Tibial artery (tissue), 4 donors: ENCODE measurements at places on chromosomes 1 and 21.

GRCh38 chr1:38833146-38833545 lies 26.4 kb downstream of the RRAGC start:
- DNase-seq, result no peak

- DNase-seq, result peak; percentile 97
Measured at GRCh38 chr21:45041351-45041805, 33.0 kb upstream of the ADARB1 start.

- no peak for DNase-seq
Measured at GRCh38 chr1:46697053-46697452, 21.9 kb downstream of the EFCAB14 start.

- DNase-seq, result no peak
Measured at GRCh38 chr1:111470596-111470995, 3.2 kb upstream of the C1orf162 start.

DNA sequence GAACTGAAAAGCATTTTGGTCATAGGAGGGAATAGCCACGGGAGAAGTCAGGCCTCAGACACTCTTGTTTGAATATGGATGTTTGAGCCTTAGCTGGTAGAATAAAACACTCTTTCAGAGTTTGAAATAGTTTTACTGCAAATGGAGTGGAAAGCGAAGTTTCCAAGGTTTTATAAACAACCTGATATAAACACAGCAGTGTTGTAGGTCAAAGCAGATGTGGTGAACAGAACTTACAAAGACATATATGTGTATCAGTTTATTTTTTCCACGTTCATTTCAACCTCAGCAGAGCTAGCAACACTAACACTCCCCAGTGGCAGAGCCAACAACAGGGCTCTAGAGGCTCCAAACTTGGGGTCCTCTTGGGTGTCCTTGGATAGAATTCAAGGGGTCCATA lies 89.9 kb downstream of the WLS start:
- DNase-seq, result no peak

- no peak for DNase-seq
Measured at GRCh38 chr1:41417746-41418145, 56.5 kb downstream of the FOXO6 start.

DNA sequence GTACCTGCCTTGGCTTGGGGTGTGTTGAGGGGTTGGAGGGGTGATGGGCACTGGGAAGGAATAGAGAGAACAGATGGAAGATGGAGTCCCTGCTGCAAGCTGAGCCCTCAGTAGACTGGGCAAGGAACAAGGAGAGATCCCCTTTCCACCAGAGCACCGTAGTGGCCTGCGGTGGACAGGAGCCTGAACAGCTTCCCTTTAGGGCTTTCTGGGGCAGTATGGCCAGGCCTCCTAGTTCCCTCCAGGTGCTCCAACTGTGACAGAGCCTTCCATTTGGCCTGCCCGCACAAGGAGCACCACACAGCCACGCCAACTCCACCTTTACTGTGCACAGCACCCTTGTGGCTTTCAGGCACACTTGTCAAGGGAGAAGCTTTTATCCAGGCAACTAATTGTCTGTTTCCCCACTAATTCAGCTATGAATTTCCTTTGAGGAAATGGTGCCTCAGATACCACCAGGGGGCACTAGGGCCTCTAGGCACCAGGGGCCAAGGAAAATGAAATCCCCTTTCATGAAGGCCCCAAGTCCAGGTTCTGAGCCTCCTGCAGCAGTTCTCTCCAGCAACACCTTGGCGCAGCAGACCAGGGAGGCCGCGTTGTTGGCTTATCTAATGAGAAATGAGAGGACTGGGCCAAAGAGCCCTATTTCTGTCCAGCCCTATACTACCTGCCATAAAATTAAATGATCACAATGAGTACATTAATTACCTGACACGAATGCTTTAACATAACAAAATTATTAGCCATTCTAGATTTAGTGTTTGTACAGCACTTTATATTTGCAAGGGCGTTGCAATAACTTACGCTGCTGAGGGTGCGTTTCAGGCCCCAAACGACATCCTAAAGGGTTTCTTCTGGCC lies 23.1 kb upstream of the ERI3 start:
- DNase-seq, result peak; percentile 30

GRCh38 chr1:13549521-13549920 lies 34.1 kb upstream of the PDPN start:
- no peak for DNase-seq

- no peak for DNase-seq
Measured at GRCh38 chr1:159895286-159895685, 4.7 kb downstream of the CFAP45 start.

- DNase-seq, result peak; percentile 47
Measured at GRCh38 chr1:213724640-213725536, 262.9 kb upstream of the PROX1 start.

- DNase-seq, result no peak
Measured at GRCh38 chr1:184866991-184867788, 107.1 kb downstream of the NIBAN1 start.

- DNase-seq, result no peak
Measured at GRCh38 chr1:232856541-232856940, 51.3 kb downstream of the MAP10 start.

DNA sequence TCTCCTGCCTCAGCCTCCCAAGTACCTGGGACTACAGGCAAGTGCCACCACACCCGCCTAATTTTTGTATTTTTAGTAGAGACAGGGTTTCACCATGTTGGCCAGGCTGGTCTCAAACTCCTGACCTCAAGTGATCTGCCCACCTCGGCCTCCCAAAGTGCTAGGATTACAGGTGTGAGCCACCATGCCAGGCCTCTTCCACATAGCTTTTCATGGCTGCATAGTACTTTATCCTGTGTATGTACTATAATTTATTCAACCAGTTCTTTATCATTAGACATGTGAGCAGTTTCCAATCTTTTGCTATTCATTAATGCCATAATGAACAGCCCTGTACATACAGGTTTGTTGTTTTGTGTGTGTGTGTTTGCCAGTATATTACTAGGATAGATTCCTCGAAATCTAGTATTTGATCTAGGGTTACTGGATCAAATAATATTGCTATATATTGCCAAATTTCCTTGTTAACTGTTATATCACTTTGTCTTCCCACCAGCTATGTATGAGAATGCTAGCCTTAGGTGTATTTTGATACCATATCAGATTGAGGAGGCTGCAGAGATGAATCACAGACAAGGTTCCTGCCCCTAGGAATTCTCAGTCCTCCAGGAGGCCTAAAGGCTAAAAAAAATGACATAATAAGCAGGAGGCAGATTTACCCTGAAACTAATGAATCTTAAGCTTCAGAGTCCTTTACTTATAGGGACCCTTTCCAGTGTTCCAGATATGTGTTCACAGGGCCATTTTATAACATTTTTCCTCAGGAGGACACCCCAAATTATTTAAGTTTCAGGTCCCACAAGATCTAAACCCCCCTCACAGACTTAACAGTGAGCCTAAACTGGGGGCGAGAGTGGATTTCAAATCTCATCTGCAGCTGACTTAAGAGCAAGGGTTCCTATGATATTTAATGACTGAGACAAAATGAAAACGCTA lies 2.1 kb upstream of the PDIK1L start:
- DNase-seq, result no peak

DNA sequence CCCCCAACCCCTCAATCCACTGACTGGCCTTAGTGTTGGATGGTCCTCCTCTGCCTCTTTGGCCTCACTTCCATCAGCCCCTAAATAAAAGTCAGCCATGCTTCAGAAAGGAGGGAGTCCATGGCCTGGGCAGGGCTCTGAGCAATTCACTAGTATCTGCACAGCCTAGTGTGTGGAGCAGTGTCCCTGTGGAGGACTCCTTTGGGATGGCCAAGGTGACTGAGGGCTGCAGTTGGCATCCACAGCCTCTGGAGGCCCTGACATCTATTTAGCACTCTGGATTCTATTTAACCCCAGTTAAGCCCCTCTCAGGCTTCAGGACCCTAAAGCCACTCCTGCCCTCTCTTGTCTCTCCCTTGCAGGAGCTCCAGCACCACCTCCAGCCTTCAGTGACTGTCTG lies 3.6 kb downstream of the THEM5 start:
- no peak for DNase-seq

DNA sequence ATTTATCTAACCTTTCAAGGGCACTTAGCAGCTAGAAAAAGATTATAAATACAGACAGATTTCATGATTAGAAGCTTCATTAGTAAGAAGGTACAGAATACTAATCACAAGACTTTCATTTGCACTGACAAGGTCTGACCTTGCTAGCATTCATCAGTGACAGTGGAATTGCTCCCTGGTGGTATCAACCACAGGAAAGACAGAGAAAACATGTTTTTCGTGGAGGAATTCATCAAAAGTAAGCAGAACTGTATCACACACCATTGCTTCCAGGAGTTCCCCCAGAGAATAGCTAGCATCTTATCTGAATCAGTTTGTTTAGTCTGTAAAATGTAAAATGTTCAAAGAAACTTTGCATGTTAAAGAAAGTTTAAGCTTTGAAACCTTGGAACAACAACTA lies 20.6 kb upstream of the CRB1 start:
- DNase-seq, result no peak

- peak; percentile 14 for DNase-seq
Measured at GRCh38 chr1:207845109-207845508, 65.8 kb downstream of the CD34 start.

GRCh38 chr1:165439330-165439729 lies 5.6 kb downstream of the RXRG start:
- DNase-seq, result no peak

DNA sequence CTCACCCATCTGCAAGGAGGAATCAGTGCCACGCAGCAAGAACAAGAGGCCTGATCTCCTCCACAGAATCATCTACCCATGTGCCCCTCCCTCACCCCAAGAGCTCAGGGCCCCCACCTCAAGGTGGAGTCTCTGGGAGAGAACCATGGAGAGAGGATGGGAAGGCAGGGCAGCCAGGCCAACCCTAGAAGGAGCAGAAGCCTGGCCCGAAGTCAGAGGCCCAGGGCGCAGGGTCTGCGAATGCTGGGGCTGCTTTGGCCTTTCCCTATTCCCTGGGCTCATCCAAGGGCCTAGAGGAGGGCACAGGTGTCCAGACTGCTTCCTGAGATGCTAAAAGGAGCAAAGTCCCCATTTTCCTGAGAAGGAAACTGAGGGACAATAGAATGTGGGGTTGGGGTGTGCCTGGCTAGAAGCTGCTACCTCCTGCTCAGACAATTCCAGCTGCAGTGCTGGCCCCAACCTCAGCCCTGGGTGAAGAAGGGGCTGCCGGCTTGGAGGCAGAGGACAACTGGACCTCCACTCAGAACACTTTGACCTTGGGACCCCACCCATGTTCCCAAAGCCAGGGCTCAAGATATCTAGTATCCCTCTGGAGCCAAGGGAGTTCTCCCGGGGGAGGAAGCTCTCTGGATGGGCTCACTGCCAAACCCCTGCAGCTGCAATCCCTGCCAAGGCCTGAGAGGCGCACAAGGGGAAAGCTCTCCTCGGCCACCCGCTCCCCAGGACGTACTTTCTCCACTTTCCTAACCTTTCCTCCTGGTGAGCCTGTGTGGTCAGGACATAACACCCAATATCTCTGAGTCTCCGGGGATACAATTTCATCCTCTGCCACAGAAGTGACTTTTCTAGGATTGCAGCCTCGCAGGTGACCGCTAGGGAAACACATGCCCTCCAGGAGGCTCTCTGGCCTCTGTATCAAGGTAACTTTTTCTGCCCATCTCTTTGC lies 16.6 kb upstream of the LEMD1 start:
- peak; percentile 66 for DNase-seq

DNA sequence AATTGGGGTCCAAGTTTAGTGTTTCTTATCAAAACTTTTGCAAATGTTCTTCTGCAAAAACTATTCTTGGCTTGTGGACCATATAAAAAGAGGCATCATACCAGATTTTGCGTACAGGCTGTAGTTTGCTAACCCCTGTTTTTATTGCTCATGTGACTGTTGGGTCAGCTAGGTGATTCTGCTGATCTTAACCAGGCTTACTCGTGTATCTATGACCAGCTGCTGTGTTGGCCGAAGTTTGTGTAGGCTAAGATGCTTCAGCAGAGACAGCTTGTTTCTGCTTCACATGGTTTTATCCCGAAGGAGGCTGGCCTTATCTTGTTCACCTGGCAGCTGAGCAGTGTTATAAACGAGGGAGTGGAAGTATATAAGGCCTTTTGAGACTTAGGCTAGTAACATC lies 38.2 kb downstream of the POU2F1 start:
- no peak for DNase-seq

DNA sequence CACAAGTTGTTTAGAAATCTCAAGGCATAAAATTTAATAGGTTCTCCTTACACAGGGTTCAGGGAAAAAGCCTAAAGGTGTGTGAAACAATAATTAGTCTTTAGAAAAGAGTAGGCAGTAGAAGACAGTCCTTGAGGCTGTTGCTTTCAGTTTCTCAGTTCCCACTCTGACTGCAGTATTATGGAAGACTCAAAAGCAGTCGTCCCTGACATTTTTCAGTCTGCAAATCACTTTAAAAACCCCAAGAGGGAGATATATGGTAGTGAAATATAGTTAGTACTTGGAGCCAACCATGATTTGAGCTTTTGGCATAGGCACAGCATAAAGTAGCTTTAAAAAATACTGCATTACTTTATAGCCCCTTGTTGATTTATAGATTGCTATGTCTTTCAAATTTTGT lies 299.7 kb downstream of the OLFM3 start:
- no peak for DNase-seq

DNA sequence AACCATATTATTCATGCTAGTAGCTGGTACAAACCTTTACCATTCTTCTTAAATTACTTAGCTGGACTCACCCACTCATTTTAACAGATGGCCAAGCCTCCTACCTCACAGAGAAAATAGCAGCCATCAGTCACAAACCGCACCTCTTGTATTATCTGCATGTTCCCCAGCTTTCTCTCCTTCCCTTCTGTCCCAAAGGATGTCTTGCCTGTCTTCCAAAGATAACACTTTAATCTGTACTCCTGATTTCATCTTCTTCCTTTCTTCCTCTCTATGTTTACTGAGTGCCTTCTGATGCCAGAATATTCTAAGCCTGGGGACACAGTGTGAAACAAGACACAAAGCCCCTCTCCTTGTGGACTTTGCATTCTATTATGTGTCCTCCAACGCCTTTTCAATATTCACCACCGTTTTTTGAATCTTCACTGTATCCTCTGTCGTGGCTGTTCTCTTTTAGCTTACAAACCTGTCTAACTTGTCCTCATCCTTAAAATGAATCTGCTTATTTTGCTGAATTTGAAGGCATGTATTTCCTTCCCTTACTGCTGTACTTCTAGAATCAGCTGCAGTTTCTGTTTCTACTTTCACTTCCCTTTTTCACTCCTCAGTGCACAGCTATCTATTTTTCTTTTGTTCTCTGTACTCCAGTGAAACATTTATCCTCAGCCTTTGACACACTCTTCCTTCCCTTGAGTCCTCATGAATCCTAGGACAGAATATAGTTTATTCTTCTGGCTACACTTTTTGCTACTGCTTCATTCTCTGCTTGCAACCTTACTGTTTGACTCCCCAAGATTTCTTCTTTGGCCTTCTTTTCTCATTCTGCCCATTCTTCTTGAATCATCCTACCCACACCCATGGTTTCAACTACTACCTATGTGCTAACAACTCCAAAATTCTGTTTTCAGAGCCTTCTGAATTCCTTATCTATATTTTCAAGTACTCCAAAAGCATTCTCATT lies 216.9 kb upstream of the SAMSN1 start:
- no peak for DNase-seq

- peak; percentile 85 for DNase-seq
Measured at GRCh38 chr1:89524369-89525168, at the start of gene LRRC8B. TSS of gene LRRC8B (plus strand) at chr1:89524829. CDS start at chr1:89582651, 57,822 bp downstream.

GRCh38 chr21:42850866-42851391 lies 28.4 kb downstream of the WDR4 start:
- no peak for DNase-seq
